ENCODE measurements at places on chromosomes 4 and X.

DNA sequence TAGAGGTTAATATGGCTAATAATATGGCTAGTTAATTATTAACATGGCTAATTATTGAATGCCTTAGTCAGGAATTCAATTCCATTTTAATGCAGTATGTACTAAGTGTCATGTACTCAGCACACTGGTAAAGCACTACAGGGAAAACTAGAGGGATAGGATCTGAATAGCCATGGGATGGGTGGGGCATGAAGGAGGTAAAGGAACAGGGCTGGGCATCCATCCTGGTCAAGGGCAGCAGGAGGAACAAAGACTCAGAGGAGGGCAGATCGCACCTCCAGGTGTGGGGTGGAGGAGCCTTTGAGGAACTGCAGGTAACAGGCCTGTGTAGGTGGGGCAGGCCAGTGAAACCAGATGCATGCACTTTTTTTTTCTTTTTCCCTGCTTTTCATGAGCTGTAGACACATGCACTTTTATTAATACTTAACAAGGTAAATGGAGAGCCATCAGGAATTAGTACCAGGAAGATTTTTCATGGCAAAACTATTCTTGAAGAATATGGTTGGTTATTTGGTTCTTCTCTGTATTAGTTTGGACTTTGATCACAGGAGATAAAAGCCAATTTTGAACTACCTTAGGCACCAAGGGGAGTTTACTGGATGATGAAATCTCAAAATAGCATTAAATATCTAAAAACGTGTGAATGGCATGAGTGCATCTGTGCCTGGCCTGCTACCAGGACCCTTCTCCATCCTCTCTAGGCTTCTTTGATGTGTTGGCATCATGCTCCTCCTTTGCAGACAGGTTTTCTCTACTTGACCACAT lies 88.3 kb downstream of the CC2D2A start:
- no peak for DNase-seq

DNA sequence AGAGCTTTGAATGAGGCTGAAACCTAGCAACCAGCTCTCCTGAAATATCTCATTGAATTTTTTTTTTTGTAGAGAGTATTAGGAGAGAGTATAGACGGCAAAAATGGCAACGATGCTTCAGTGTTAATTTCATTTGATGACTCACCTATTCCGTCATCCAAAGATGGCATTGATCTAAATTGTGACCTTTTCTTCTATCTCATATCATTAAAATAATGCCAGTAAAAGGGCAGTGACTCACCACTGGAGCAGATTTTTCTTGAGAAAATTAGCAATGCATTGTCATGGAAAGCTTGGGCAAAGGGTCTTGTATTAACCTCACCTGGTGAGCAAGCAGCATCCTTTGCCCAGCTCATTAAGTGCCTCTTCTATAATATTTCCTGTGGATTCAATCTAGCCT lies 19.6 kb downstream of the VMA21 start:
- no peak for DNase-seq

GRCh38 chrX:112083624-112084326 lies 1.2 kb upstream of the TRPC5 start:
- DNase-seq = peak; percentile 71

- no peak for DNase-seq
Observed at GRCh38 chr4:177339477-177340374, 30.1 kb downstream of the NEIL3 start.

GRCh38 chr4:125725957-125726525 lies 411.3 kb downstream of the FAT4 start:
- DNase-seq = no peak

DNA sequence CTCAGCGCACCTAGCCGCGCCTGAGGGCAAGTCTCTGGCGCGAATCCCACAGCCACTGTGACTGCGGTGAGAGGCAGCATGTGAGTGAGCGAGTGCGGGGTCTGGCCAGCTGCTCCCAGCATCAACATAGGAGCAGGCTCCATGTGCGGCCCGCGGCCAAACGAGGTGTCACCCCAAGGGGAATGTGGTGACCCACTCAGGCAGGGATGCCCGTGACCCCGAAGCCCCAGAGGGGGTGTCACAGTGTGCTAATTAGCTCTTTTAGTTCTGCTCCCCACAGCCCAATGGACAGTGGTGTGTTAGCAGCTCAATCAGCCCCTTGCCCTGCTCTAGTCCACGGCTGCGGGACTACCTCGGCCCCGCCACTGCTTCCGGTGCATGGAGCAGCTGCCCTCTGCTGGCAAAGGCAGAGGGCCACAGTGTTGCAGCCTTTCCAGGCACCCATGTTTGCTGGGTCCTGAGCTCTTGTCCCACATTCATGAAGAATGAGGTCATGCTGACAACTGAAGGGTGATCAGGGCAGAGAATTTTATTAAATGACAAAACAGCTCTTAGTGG lies 61.4 kb downstream of the AGA start:
- DNase-seq = no peak

- DNase-seq = no peak
Observed at GRCh38 chr4:52837716-52838558, 24.2 kb upstream of the RASL11B start.

DNA sequence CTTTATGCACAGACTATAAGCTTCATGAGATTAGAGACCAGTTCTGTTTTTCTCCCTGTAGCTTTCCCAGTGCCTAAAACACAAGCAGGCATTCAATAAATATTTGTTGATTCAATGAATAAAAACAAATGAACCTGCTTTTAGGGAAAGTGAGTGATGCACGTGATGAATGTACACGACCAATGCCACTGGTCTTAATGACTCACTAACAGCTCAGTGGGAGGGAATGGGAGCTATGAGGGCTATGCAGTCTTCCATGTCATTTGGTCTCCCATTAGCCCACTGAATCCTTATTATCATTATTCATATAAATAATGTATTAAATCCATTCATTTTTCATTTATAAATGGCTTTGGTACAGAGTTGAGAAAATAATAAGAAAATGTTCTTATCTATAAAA lies 247.4 kb downstream of the FBXO8 start:
- no peak for DNase-seq

- DNase-seq = no peak
Observed at GRCh38 chr4:151459375-151459774, 50.4 kb downstream of the FHIP1A start.

DNA sequence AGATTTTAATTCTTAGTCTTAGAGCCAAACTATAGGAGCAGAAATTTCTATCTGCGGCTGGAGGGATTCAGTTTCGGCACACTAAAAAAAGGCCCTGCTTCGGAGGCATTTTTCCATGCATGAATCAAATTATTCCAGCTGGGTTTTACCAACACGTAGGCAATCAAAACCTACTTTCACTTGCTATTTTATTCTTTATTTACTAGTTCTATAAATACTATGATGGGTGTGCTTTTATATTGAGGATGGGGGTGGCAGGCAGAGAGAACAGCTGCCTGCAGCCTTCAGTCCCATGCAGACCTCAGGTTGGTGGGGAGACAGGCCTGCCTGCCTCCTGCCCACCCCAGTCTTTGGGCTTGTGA lies 609.8 kb downstream of the BCOR start:
- no peak for DNase-seq

DNA sequence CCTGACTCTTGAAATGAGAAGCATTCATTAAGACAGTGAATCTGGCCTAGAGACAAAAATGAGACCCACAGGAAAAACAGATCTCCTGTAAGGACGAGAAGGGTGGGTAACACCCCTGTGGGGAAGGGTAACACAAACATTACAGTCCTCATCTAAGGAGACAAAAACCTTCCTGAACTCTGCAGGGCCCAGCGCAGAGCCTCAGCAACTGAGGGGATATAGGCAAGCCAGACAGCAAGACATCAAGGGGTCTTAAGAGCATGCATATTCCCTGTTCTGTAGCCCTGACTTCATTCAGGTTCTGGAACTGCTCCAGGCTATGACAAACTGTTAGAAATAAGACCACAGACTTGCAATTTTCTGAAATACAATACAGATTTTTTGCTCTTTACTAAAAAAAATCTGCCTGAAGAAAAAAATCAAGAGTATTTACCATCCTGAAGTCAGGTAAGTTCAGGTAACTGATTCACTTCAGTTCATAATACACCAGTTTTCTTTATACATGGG lies 15.5 kb downstream of the COX18 start:
- no peak for DNase-seq

DNA sequence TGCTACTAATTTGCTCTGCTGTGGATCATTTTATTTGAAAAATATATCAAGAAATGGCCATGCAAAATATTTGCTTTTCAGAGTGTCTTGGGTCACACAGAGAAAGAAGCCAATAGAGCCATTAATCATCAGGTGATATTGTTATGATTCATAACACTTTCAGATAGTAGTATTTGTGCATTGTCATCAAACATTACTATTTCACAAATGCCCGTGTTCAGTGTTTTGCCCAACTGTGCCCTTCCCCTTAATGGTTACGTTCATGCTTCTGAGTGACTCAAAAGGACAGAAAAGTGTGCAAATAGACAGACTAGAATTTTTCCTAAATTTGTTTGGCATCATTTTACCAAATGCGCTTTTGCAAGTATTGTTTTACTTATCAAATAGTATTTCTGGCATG lies 46.5 kb downstream of the PHOX2B start:
- no peak for DNase-seq

- DNase-seq = peak; percentile 72
Observed at GRCh38 chrX:150148749-150149672, 210.7 kb upstream of the EOLA2 start.

DNA sequence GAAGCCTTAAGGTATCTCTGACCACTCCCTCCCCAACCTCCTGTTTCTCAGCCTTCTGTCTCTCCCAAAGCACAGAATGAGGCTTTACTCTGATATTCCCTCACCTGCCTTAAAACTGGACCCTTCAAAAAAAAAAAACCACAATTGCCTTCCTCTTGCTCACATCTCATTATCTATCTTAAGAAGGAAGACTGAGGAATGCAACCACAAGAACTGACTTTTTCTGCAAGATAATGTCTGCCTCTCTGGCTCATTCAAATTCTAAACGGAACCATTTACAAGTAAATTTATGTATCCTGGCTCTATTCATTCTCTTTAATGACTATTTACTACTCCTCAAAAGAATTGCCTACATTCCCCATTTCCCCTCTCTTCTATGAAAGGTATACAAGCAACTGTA lies 545.5 kb upstream of the HTR2C start:
- no peak for DNase-seq

- no peak for DNase-seq
Observed at GRCh38 chr4:53706422-53707032, 115.2 kb upstream of the LNX1 start.

- DNase-seq = no peak
Observed at GRCh38 chrX:105758754-105759153, 63.6 kb upstream of the NRK start.

GRCh38 chr4:81650606-81651242 lies 179.0 kb upstream of the RASGEF1B start:
- DNase-seq = no peak

DNA sequence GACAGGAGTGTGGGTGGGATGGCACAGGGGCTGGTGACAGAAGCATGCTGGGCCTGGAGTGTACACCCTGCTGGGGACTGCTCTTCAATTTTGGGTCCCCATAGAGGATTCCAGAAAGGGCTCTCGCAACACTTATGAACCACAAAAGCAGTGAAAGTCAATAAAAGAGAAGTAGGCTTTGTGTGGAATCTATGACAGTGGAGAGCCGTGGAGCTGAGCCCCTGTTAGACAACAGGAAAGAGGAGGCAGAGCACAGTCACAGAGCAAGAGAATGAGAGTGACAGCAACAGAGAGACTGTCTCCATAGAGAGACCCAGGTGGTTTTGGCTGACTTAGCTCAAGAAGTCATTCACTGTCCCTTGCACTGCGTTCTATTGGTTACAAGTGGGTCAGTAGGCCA lies 135.1 kb upstream of the ATP6AP2 start:
- DNase-seq = no peak

GRCh38 chr4:70754470-70754869 lies 32.7 kb downstream of the RUFY3 start:
- DNase-seq = no peak

- DNase-seq = no peak
Observed at GRCh38 chr4:150001815-150002214, 76.4 kb upstream of the DCLK2 start.

DNA sequence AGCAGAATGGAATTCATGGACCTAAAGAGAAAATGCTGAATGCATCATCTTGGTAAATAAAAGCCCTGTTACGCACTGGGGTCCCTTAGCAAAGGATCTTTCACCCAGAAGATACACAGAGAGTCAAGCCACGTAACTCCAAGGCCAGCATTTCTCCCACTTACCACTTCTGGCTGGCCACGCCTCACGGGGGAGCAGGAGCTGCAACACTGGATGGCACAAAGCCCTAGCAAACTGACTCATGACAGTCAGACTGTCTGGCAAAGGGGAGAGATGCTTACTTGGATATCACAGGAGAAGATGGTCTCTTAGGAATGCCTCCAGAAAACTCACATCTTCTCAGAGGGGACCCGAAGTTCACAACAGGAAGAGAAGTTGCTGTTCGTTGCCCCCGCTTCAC lies 51.4 kb upstream of the BCLAF3 start:
- DNase-seq = no peak

- DNase-seq = no peak
Observed at GRCh38 chrX:10041383-10041782, 74.2 kb downstream of the CLDN34 start.

DNA sequence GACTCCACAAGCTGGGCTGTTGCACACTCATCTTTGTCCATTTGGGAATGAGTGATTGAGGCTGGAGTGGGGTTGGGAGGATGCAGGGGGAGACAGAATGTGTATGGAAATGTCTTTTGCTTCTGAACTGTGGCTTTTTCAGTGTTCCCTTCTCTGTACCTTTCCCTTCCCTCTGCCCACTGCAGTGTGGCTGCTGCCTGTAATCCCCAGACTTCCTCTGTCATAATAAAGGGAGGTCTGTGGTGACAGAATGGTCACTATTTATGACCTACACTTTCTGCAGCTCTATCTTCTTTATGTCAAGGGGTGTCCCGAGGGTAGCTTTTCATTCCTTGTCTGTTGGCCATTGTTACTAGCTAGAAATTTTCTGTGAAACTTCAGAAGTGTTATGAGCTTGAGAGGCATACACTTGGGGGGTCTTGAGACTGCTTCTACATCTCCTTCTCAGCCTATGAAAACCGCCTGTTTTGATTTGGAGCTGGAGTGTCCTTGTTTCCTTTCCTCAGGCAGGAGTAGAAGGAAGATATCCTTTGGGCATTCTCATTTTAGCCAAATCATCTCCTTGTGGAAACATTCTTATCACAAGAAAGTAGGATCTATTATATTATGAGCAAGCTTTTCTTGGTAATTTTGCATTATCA lies 63.0 kb downstream of the ANK2 start:
- no peak for DNase-seq

- DNase-seq = no peak
Observed at GRCh38 chrX:70439016-70439415, 5.6 kb upstream of the DLG3 start.

GRCh38 chr4:52861171-52861823 lies 820 bp upstream of the RASL11B start:
- no peak for DNase-seq
